ENCODE measurements at places on chromosomes 16 and 17.

- DNase-seq = no peak
Measured at GRCh38 chr16:57502048-57502775, 15.9 kb upstream of the DOK4 start.

DNA sequence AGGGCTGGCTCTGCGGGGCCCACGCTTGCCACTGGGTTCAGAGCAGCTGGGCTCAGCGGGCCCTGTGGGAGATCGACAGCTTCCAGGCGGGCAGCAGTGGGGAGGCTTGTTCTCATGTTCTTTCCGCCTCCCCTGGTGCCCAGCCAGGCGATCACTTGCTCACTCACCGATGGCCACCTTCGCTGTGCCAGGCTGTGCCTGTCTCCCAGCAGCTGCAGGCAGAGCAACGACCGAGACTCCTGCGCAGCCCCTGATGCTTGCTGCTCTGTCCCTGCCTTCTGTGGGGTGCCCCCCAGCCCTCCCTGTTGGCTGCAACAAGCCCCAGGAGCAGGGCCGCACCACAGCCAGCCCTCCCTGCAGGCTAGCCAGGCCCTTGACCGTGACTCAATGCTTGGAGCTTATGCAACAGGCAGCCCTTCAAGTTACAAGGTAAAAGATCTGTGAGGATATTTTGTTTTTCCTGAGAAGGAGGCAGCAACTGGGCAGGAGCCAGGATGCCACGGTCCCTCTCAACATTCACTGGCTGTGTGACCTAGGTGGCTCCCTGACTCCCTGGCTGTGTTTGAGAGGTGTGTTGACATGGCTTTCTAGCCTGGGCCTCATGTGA lies 9.6 kb upstream of the SPNS2 start:
- DNase-seq = no peak

DNA sequence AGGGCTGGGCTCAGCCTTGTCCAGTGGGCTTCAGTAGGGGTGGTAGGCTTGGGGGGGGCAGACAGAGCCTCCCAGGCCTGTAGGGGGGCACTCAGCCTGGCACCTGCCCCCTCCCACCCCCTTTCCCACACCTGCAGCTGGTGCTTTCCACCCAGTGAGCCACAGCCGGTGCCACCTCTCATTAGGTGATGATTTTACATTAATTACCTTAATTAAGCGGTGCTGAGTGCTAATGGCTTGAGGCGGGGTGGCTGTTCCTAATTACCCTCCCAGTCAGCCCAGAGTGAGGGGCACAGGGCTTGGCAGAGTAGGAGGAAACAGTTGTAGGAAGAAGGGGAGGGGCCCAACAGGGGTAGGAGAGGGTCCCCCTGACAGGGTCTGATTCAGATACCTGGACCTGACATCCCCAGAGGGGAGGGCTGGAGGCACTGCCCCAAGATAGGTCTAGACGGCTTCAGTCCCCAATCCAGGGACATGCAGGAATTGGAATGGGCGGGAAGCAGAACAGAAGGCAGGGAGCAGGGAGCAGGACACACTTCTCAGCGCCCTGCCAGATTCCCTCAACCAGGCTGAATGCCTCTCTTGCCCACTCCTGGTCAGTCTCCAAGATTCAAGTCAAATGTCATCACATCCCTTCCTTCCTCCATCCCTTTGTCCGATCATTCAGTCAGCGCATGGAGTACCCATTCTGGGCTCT lies 26.5 kb upstream of the PHF12 start:
- no peak for DNase-seq

- no peak for DNase-seq
Measured at GRCh38 chr16:31542763-31543162, 15.1 kb downstream of the AHSP start.

- DNase-seq = no peak
Measured at GRCh38 chr17:60804831-60805230, 127.2 kb downstream of the BCAS3 start.

DNA sequence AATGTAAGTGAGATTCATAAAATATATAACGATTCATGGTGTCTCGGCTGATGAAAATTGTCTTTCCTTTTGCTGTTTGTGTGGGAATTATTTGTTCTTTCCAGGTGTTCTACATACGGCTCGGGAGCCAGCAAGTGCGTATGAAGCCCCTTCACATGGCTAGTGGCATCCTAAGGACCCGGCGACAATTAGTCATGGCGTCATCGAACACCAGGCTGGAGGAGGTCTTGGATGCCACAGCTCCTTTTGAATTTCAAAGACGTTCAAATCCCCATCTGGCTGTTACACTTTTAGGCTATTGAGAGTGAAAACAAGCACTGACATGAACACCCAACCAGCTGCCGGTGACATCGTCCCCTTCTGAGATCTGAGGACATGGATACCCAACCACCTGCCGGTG lies 397.7 kb upstream of the TNRC6C start:
- DNase-seq = no peak

DNA sequence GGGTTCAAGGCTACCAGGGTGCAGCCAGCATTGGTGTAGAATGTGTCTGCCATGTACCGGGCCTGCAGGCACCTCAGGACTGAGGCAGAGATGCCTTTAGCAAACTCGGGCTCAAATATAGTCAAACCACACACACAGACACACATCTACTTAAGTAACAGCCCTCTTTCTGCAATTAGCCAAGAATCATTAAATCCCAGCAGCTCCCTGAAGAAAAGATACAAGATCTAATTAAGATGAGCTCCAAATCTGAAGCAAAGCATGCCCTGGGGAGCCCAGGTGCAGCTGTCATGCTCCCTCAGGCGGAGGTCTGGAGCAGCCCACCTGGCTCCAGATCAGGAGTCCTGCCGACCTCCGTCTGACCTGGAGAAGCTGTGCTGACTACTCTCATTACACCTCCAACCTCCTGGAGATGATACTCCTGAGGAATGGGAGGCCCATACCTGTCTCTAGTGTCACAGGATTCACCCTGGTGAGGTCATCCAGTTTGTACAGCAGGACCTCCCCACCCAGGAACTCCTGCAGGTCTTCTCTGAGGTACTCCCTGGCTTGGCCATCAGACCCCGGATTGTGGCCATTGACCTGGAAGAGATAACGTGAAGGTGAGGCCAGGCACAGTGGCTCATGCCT lies 6.9 kb downstream of the MYO19 start:
- no peak for DNase-seq

- peak; percentile 11 for DNase-seq
Measured at GRCh38 chr17:18143044-18143936, 34.7 kb downstream of the MYO15A start.

GRCh38 chr16:20175358-20175757 lies 101.7 kb upstream of the GPR139 start:
- DNase-seq = no peak

DNA sequence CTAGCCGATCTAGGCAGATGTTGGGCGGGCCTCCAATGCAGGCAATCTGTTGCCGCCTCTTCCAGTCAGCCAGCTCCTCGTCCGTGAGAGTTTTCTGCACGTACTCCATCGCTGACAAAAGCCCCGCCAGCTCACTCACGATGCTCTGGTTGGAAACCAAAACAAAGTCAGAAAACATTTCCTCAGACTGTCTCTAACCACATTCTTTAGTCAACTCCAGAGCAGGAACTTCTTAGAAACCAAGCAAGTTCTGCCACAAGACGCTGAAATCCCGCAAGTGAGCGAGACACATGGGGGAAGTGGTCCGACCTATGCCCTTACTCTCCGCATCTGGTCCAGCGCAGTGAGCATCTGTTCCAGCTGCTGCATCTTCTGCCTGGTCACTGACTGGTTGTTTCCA lies 49.1 kb downstream of the STAT5A start:
- peak; percentile 45 for DNase-seq

DNA sequence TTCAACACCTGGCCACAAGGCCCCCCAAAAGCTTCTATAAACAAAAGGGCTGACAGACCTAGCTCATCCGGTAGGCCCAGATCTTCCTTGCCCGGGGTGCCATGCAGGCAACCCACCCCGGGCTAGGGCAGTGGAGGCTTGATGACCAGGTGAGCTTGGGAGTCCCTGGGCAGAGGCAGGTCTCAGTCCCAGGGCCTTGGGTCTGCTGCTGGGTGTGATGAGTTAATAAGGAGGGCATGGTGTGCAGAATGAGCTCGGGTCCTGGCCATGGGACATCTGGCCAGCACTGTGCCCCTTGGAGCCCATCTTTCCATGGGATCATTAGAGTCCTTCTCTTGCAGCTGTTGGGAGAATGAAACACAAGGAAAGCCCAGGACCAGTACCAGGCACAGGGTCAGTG lies 20.2 kb upstream of the MPRIP start:
- DNase-seq = no peak

DNA sequence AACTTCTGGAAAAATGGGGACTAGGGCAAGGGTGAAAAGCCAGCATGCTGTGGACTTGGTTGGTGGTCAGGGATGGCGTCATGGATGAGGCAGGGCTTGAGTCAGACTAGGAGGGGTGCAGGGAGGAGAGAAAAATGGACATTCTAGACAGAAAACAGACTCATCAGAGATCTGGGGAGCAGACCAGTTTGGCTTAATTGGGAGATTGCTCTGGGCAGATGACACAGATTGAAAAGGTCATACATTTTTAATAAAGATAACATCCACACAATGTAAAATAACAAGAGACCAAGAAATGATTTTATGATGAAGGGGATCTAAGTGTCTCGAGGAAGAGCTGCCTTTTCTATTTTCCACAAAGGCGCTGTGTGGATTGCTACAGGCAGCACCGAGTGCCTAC lies 326.3 kb downstream of the XYLT1 start:
- DNase-seq = no peak

GRCh38 chr16:84614073-84614459 lies 3.8 kb downstream of the COTL1 start:
- DNase-seq = no peak

DNA sequence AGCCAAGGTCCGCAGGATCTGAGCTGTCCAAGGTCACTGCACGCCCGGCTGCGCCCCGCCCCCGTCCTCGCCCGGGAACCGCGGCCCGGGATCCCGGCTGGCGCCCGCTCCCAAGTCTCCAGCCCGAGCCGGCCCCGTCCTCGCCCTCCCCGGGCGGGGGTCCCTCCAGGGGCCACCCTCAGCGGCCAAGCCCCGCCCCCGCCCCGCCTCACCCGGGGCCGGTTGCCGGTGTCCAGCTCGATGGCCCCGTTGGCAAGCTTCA lies 216 bp downstream of the VPS9D1 start:
- no peak for DNase-seq

GRCh38 chr17:46192439-46193150 lies 634 bp downstream of the KANSL1 start:
- DNase-seq = peak; percentile 39

GRCh38 chr17:57945996-57946797 lies 9.0 kb downstream of the CUEDC1 start:
- DNase-seq = no peak

DNA sequence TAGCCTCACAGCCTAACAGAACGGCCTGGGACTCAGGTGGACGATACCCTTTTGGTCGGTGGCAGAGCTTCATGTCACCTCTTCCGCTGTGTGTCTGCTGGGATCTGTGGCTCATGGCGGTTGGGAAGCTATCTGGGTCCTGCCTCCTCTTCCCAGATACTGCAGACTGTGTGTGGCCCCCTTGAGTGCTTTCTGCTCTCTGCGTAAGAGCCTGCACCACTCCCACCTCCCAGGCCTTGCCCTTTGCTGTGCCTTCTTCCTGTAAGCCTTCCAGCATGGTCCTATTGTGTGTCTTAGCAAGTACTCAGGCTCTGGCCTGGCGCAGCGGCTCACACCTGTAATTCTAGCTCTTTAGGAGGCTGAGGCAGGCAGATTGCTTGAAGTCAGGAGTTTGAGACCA lies 17.5 kb upstream of the ADCY7 start:
- DNase-seq = no peak

- no peak for DNase-seq
Measured at GRCh38 chr17:76233588-76234353, 6.5 kb downstream of the RNF157 start.

DNA sequence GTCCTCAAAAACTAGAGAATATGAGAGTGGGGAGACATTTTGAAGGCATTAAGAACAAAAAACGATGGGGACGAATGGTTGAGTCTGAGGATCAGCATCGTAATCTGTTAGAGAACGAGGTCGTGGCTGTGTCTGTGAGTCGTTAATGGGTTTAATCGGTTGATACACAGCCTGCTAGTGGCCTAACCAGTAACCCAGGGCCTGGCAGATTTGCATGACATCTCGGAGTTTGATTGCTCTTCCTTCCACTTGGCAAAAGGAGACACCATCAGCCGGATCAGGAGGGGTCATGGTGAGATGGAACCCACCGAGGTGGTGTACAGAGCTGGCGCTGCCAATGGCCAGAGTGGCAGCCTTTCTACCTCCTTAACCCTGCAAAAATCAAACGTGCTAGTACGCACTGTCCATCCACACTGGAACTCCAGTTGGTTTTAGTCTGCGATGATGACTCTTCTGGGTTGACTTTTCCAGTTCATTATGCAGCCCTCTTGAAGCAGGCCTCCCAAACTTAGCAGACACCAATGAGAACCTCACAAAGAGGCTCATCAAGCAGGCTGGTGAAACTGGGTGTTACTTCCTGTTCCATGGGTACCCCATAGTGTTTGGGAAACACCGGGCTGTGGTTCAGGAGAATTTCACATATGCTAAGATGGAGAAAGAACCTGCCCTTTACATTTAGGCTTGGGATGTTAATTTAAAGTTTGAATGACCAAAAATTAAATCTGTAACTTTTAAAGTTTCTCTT lies 4.1 kb downstream of the HS3ST3B1 start:
- no peak for DNase-seq

DNA sequence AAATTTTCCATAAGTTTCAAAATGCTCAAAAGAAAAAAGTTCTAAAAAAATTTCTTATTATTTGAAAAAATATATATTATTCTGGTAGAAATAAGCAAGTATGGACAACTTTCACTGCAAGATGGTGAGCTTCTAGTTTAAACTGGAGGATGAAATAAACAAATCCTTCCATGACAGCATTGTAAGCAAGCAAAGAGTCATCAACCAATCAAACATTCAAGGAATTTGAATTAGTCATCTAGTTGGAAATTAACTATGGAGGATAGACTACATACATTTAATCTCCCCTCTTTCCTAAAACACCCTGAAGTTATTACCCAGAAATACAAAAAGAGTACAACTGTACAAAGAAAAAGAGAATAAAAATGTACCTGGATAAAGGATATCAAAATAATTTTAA lies 51.0 kb upstream of the IRX5 start:
- no peak for DNase-seq

DNA sequence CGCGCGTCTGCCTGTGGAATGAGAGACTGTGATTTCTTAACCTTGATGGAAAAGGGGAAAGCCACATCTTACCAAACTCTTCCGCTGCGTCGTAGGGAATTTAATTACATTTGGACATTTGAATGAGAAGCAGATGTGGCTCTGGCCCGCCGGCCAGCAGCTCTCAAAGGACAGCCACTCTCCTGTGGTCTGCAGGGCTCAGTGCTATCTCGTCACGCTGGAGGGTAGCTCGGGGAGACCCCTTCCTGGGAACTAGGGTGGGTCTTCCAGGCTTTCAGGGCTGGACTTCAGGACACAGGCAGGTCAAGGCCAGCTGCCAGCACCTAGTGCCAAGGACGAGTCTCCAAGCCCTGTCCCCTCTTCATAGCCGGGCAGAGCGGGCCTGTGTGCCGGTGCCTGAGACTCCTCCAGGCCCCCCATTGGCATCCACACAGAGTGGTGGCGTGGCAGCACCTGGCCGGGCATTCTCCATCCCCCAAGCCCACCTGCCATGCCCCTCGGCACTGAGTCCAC lies 15.9 kb upstream of the TBX2 start:
- no peak for DNase-seq

- DNase-seq = no peak
Measured at GRCh38 chr16:85464383-85465305, 148.5 kb upstream of the GSE1 start.

Data from GDM1 (cell line).